ENCODE measurements at places on chromosomes 3 and 15.

DNA sequence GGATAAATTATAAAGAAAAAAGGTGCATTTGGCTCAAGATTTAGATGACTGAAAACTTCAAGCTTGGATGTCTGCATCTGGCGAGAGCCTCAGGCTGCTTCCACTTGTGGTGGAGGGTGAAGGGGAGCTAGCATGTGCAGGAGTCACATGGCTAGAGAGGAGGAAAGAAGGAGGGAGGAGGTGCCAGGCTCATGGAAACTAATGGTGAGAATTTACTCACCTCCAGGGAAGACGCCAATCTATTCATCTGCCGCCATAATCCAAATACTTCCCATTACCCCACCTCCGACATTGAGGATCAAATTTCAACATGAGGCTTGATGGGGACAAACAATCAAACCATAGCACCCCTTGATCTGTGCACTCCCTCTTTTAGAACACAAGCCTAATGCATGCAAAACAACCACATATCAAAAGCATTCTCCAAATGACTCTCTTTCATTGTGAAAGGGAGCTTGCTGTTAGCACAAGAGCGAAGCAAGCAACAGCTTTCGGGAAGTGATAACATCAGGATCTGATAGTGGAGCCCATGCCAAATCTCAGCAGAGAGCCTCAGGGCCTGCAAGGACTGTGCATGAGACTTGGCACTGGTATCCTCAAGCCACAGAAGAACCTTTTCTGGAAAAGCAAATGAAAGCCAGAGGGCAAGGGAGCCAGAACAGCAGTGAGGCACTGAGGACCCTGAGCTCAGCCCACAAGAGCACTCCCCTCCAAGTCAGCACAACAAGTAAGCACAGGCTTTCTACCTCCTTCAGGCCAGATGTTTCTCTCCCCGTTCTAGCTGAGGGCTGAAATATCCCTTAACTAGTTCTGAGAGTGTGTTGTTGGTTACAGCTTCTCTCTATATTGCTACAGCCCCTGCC, 50.2 kb upstream of the THBS1 start:
- DNase-seq: no peak

DNA sequence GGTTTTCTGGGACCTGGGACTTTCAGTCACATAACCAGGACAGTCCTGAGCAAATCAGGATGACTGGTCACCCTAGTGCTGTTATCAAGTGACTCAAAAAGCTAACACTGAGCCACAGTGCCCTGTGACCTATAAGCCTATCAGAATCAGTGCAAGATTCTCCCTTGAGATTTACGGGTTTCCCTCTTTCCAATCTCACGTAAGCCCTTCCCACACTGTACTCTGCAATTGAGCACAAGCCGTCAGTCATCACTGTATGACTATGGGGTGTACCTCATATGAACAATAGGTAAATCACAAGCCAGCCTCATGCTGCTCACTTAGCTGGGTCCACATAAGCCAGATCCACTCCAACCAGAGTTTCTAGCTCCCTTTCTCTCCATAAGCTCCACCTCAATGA, 21.0 kb upstream of the CLDN18 start:
- DNase-seq: no peak

DNA sequence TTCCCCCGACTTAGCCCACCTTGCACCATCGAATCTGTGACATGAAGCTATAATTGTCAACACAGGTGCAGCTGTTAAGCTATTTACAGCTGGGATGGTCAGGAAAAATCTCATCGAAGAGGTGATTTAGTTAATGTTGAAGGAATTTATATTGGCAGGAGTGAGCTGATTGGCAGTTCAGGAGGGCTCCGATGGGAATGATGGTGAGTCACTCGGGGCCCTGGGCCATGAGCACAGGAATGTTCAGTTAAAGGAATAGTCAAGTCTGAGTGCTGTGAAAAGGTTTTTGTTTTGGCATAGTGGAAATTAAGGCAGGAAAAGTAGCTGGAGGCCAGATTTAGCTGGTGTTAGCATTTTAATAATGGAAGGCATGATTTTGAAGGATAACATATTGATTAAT, 95.7 kb downstream of the OXSM start:
- no peak for DNase-seq

DNA sequence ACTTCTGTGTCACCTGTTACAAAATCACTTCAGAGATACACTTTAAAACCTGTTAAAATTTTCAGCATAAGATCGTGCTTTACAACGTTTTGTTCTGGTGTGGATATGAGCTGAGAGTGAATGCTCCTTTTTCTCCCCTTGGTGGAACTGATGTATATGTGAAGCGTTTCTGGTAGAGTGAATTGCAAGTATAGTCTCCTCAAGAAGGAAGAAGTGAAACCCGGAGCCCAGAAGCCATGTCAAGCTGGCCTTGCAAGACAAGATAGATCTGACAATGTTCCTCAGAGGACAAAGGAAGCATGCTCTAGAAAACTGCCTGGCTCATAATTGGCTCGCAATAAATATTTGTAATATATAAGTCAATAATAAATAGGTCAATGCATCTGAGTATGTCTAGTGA, 23.6 kb downstream of the SERPINI2 start:
- DNase-seq: no peak

DNA sequence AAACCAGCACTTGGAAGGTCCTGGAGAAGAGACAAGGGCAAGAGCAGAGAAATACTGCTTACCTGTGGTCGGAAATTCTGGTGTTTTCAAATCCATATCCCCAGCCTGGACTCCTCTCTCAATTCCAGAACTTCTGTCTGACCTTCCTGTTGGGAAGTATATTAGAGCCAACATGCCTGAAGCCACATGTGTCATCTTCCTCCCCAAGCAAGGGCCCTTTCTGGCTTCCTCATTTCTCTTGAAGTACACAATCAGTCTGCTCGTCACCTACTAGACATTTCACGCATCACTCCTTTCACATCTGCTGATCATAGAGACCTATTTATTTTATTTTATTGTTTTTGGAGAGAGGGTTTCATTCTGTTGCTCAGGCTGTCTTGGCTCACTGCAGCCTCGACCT, 8.4 kb downstream of the PARP14 start:
- no peak for DNase-seq

DNA sequence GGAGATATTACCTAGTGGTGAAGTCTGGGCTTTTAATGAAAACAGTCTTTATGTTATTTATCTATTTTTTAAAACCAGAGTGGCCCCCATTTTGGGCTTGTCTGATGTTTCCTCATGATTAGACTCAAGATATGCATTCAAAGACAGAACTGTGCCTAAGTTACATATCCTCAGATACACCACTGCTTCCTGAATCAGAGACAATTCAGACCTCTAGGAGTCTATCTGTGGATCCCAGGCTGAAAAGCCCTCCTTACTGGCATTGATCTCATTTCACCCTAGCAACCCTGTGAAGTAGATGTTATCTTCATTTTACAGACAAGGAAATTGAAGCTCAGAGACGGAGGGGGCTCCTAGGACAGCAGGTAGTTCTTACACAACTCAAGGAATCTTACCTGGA, 16.8 kb upstream of the TGM5 start:
- DNase-seq: no peak

DNA sequence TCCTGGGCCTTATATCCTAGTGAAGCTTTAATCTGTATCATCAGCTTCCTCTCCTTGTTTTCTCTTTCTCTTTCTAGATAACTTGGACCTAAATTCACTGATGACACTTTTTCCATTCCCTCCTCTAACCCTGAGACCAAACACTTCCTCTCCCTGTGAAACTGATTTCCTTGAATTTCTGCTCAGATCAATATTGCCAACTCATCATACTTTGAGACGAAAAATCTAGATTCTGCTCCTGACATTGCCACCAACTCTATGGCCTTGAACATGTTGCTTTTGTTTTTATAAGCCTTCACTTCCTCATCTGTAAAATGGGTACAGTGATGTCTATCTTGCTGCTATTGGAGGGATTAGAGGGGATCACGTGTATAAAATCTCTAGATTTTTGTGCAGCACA, 42.7 kb upstream of the RASGRF1 start:
- no peak for DNase-seq

DNA sequence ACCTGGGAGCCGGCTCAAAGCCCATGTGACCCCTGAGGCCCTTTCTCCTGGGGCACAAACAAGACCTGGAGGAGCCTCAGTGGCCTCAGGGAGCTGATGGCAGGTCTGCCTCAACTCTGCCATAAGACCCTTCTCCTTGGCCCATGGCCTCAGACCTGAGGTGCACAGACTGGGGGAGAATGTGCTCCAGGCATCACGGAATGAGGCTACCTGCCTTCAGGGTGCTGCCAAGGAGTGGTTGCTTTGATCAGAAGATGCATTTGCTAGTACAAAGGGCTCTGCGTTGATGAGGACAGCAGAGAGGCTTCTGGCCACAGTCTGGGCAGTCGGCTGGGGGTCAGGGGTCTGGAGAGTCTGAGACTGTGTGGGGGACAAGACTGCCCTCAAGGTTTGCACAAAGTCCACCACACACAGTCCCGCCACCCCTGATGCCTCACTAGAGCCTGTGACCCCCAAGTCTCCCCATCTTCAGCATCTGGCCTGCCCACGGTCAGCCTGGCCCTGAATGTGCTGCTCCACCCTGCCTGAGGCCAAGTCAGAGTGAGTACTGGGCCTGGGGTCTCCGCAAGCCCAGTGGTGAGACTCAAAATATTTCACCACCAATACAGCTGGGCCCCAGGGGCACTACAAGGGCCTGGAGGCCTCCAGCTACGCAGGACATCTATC, 26.6 kb downstream of the ALDH1L1 start:
- peak; percentile 56 for DNase-seq

GRCh38 chr3:60967141-60967540, 284.1 kb downstream of the FHIT start:
- no peak for DNase-seq

DNA sequence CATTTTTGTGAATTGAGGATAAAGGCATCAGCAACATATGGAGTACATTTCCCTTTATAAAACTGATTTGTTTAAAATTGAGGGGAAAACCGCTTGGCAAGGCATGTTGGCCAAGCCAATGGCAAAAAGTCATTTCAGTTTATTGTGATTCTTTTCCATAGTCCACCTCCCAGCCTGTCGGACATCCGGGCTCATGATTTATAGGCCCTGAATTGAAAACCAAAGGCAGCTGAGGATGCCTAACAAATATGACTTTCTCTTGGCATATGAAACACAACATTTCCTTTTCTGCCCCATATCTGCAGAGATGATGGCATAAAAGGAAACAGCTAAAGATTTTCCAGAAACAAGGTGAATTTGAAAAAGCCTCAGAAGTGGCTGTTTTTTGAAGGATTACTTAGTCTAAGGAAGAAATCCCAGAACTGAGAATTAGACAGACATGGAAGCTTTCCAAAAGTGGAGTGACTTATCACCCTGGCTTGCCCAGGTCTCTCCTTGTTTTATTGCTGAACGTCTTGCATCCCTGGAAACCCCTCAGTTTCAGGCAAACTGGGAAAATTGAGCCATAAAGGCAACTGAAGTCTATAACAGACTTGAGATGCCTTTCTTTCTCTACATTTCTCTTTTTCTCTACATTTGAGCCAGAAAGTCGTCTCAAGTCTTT, 74.0 kb downstream of the COL8A1 start:
- no peak for DNase-seq

- DNase-seq: no peak
These were observed 128.6 kb downstream of the ERC2 start for GRCh38 chr3:56339671-56340070.
